ENCODE measurements at places on chromosomes 3 and 15. TPM values are rescaled to one million over a fixed set of nuclear protein-coding genes. Genes with fewer than 3 reads are reported as not detected.

The C3orf80 gene
- 0.15 TPM for total RNA-seq

The GASK1A gene
- 30.7 TPM for total RNA-seq

The LEKR1 gene
- total RNA-seq = 2.4 TPM

The SLCO3A1 gene
- total RNA-seq = 11.9 TPM

The SEMA3F gene
- 1.9 TPM for total RNA-seq

The COL7A1 gene
- 9.4 TPM for total RNA-seq

The MYL3 gene
- total RNA-seq = 6.6 TPM

The FBXL22 gene
- 0.48 TPM for total RNA-seq

The IGDCC3 gene
- total RNA-seq = 0.11 TPM

The MAP6D1 gene
- total RNA-seq = 2.0 TPM

The IQCF5 gene
- not detected for total RNA-seq

The SLC22A14 gene
- 0.12 TPM for total RNA-seq

The CCK gene
- total RNA-seq = not detected

The DAG1 gene
- total RNA-seq = 59.3 TPM

The SLC24A5 gene
- total RNA-seq = not detected

The SNX33 gene
- 16.0 TPM for total RNA-seq

The ZDHHC3 gene
- 41.4 TPM for total RNA-seq

The C3orf49 gene
- not detected for total RNA-seq

The MCF2L2 gene
- total RNA-seq = 1.1 TPM

The GATA2 gene
- 7.7 TPM for total RNA-seq

The KY gene
- 1.3 TPM for total RNA-seq

The FOXB1 gene
- total RNA-seq = 0.24 TPM

The COPG1 gene
- 115 TPM for total RNA-seq

The STRA6 gene
- 1.8 TPM for total RNA-seq

The ELL3 gene
- total RNA-seq = 2.3 TPM

The NMB gene
- 7.0 TPM for total RNA-seq

The UBP1 gene
- 39.8 TPM for total RNA-seq

The TF gene
- 18.1 TPM for total RNA-seq

The NTRK3 gene
- 2.5 TPM for total RNA-seq

The LNP1 gene
- 2.6 TPM for total RNA-seq

The CDC25A gene
- 3.1 TPM for total RNA-seq

The UBE2E1 gene
- total RNA-seq = 65.2 TPM

The CCDC39 gene
- total RNA-seq = 1.7 TPM

The PPP1R14D gene
- total RNA-seq = not detected

The CILP gene
- 2.1 TPM for total RNA-seq

The TRH gene
- total RNA-seq = 2.5 TPM

Data from ovary (tissue), 10 donors.